ENCODE measurements at places on chromosomes 13 and 19. TPM values are rescaled to one million over a fixed set of nuclear protein-coding genes. Genes with fewer than 3 reads are reported as not detected.

The POU4F1 gene
- total RNA-seq, result not detected

The PSG2 gene
- not detected for total RNA-seq

The KPNA3 gene
- total RNA-seq, result 43.0 TPM

The B3GNT3 gene
- total RNA-seq, result 11.5 TPM

The VASP gene
- 168 TPM for total RNA-seq

The TMTC4 gene
- total RNA-seq, result 10.6 TPM

The CRB3 gene
- 14.9 TPM for total RNA-seq

The SYNGR4 gene
- total RNA-seq, result not detected

The GGACT gene
- total RNA-seq, result 7.3 TPM

The TMEM38A gene
- 1.6 TPM for total RNA-seq

The ATP1A3 gene
- not detected for total RNA-seq

The DCT gene
- total RNA-seq, result not detected

The IL17D gene
- total RNA-seq, result 0.07 TPM

The MAP4K1 gene
- total RNA-seq, result 0.21 TPM

The NCR1 gene
- total RNA-seq, result not detected

The MUC16 gene
- total RNA-seq, result not detected

The PROZ gene
- not detected for total RNA-seq

The CERS1 gene
- 0.10 TPM for total RNA-seq

The CGB8 gene
- total RNA-seq, result not detected

The FPR2 gene
- not detected for total RNA-seq

The FCHO1 gene
- total RNA-seq, result 8.8 TPM

The ZMYM5 gene
- total RNA-seq, result 9.2 TPM

The ADAMTS10 gene
- total RNA-seq, result not detected

The TEX101 gene
- not detected for total RNA-seq

The KLK15 gene
- total RNA-seq, result not detected

The PLIN4 gene
- total RNA-seq, result 0.71 TPM

The SMIM24 gene
- total RNA-seq, result not detected

The CELF5 gene
- 0.20 TPM for total RNA-seq

The ACER1 gene
- total RNA-seq, result not detected

The IRGC gene
- not detected for total RNA-seq

The ATP4A gene
- not detected for total RNA-seq

The GNG7 gene
- total RNA-seq, result 0.10 TPM

The CYP4F8 gene
- total RNA-seq, result not detected

The LSR gene
- total RNA-seq, result 98.0 TPM

The ACTMAP gene
- total RNA-seq, result 2.5 TPM

The ATP8B3 gene
- 1.1 TPM for total RNA-seq

The BICRA gene
- 3.3 TPM for total RNA-seq

The OLFM4 gene
- total RNA-seq, result not detected

The ZNF628 gene
- 4.4 TPM for total RNA-seq

The CYP4F2 gene
- total RNA-seq, result not detected

The RFX1 gene
- 4.6 TPM for total RNA-seq

The GIPR gene
- total RNA-seq, result 1.3 TPM

The LRRC8E gene
- 8.2 TPM for total RNA-seq

The TMEM143 gene
- 2.8 TPM for total RNA-seq

The PAF1 gene
- total RNA-seq, result 54.8 TPM

The TRPC4 gene
- total RNA-seq, result not detected

The CEACAM3 gene
- total RNA-seq, result not detected
